ENCODE measurements at places on chromosomes 6 and 20. TPM values are rescaled to one million over a fixed set of nuclear protein-coding genes. Genes with fewer than 3 reads are reported as not detected.

DNA sequence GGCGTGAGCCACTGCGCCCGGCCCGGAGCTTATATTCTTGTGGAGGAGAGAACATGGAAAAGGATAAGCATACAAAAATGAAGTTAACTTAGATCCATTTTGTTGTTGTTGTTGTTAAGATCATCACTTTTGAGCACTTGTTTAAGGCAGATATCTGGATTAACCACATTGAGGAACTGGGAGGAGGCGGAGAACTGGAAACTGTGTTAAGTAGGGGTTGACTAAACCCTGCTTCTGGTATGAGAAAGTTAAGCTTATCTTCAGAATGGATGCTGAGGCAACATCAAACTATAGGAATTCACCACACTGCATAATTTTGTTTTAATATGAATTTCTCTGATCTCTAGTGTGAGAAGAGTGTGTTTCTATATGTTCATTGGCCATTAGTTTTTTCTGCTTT lies 57.6 kb downstream of the GCNT2 start:
- DNase-seq = no peak
- H3K4me1 ChIP-seq = peaks cover 13% of the 10 kb centered on the region
- H3K27me3 ChIP-seq = no peaks in the 10 kb centered on the region
- H3K4me3 ChIP-seq = no peak overlapping the region

DNA sequence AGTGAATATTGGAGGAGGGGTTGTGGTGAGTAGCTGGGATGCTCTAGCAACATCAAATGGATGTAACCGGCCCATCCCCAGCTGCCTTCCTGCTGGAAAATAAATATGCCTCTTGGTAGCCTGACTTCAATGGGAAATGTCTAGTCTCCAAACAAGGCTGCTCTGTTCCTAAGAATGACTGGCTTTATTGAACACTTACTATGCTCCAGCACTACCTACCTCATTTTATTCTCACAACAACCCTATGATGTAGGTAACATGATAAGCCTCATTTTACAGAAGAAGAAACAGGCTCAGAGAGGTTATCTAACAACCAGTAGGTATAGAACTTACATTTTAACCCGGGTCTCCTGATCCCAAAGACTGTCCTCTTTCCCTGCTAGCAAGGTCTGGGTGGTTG lies 93.6 kb downstream of the FYN start:
- H3K36me3 ChIP-seq = peaks cover 45% of the 10 kb centered on the region
- DNase-seq = no peak
- H3K4me3 ChIP-seq = no peak overlapping the region
- no peak overlapping the region for H3K27ac ChIP-seq
- H3K4me1 ChIP-seq = peaks cover 91% of the 10 kb centered on the region

DNA sequence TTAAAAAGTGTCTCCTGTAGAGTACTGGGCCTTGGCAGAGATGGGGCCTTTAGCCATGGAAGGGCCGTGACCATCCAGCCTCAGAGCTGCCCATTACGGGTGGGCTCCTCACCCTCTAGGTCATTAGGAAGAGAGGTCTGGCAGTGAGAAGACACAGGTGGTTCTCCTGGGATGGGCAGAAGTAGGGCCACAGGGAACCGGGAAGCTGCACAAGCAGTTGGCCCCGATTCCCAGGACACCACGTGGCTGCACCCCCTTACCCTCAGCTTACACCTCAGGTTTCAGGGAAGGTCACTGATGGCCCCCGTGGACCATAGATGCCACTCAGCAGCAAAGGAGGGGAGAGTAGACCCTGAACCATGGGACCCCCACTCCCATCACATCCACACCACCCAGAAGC lies 1.6 kb downstream of the RAET1G start:
- H3K27ac ChIP-seq = no peak overlapping the region
- no peaks in the 10 kb centered on the region for H3K36me3 ChIP-seq
- H3K4me1 ChIP-seq = peaks cover 21% of the 10 kb centered on the region
- peaks cover 54% of the 10 kb centered on the region for H3K27me3 ChIP-seq

- no peak overlapping the region for H3K4me3 ChIP-seq
- H3K4me1 ChIP-seq = no peaks in the 10 kb centered on the region
- H3K27me3 ChIP-seq = peaks cover 7% of the 10 kb centered on the region
- no peak for DNase-seq
- no peak overlapping the region for H3K27ac ChIP-seq
These were observed 195.7 kb downstream of the LMBRD1 start for GRCh38 chr6:69601132-69601531.

GRCh38 chr20:56429502-56429901 lies 17.4 kb downstream of the CASS4 start:
- H3K4me1 ChIP-seq = peaks cover 34% of the 10 kb centered on the region
- no peaks in the 10 kb centered on the region for H3K27me3 ChIP-seq
- peaks cover 28% of the 10 kb centered on the region for H3K36me3 ChIP-seq
- DNase-seq = no peak
- peak overlapping the region; percentile 89 for H3K27ac ChIP-seq
- H3K4me3 ChIP-seq = peak overlapping the region; percentile 40

DNA sequence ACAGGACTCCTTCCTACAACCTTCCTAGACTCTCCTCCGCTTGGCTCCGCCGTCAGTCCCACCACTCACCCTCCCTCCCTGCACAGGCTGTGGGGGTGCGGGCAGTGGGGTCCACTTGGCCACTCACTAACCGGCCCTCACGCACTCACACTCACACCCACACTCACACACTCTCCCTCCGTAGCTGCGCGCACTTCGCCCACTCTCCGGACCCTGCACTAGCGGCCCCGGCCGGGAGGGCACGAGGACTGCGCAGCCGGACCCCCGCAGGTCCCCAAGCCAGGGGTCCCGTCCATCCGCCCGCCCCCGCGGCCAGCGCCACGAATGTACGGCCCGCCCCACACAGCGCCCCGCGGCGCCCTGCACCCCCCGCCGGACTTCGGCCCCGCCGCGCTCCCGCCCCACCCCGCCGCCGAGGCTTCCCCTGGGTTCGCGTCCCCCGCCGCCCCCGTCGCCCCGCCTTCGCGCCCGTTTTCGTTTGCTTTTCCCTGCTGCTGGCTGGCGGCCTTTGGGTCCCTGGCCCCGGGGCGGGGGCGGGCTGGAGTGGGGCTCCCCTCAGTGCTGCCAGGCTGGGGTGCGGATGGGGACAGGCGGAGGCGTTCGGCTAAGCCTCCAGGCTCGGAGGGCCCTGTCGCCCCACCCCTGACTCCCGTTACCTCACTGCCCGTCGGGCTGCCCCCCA lies 23.0 kb upstream of the SLC22A7 start:
- peaks cover 13% of the 10 kb centered on the region for H3K4me1 ChIP-seq
- no peaks in the 10 kb centered on the region for H3K36me3 ChIP-seq
- H3K27ac ChIP-seq = no peak overlapping the region
- DNase-seq = peak; percentile 23
- peaks cover 65% of the 10 kb centered on the region for H3K27me3 ChIP-seq

- DNase-seq = peak; percentile 19
- no peak overlapping the region for H3K4me3 ChIP-seq
- peaks cover 24% of the 10 kb centered on the region for H3K27me3 ChIP-seq
- no peaks in the 10 kb centered on the region for H3K4me1 ChIP-seq
- H3K27ac ChIP-seq = no peak overlapping the region
- no peaks in the 10 kb centered on the region for H3K36me3 ChIP-seq
These were observed 28.1 kb upstream of the MTCL3 start for GRCh38 chr6:127547215-127547614.

DNA sequence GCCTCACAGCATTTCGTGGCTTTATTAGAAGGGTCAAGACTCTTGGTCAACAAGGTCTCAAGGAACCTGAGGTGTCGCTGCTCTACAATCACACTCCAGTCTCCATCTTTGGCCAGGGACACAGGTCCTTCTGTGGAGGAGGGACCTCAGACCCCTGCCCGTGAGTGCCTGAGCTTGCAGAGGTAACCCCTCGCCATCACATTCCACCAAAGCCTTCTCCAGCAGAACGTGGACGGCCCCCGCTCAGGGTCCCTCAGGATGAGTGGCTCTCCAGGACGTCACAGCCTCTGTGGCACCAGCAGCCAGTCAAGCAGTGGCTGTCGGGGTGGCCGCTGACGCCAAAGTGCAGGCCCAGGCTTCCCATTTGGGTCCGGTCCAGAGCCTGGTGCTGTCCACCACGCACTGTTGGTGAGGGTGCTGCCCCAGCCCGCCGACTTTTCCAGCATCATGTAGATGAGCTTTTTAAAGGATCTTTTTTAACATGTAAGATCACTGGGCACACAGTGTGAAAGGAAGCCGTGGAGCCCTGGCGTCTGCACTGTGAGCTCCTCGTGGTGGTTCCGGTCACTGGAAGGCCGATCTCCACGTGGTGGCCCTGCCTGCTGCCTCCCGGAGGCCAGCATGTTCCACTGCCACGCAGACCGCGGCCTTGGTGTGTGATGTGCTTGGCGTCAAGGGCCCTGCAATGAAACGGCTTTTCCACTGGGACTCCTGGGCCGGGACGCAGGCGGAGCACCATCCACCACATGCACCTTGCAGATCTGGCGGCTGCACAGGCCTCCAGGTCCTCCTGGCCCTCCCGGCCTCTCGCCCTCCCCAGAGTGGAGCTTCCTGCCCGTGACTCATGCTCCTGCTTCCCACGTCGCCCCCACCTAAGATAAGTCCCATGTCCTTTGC lies 8.3 kb upstream of the KIF25 start:
- no peaks in the 10 kb centered on the region for H3K27me3 ChIP-seq
- H3K36me3 ChIP-seq = no peaks in the 10 kb centered on the region
- H3K27ac ChIP-seq = no peak overlapping the region

DNA sequence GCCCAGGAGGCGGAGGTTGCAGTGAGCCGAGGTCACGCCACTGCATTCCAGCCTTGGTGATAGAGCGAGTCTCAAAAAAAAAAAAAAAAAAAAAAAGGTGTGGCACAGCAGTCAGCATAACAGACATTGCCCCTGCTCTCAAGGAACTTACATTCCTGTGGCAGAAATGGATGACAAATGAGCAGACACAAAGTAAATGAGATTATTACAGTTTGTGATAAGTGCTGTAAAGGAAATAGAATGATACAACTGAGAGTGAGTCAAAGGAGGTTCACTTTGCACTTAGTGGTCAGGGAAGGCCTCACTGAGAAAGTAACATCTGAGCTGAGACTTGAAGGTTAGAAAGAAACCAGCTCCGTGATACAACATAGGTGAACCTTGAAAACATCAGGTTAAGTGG lies 36.4 kb downstream of the CEP250 start:
- DNase-seq = no peak
- H3K4me3 ChIP-seq = peak overlapping the region; percentile 100
- H3K27ac ChIP-seq = peak overlapping the region; percentile 100
- H3K36me3 ChIP-seq = peaks cover 66% of the 10 kb centered on the region

- no peaks in the 10 kb centered on the region for H3K4me1 ChIP-seq
- no peaks in the 10 kb centered on the region for H3K36me3 ChIP-seq
- no peak overlapping the region for H3K27ac ChIP-seq
These were observed 864.2 kb downstream of the KIF16B start for GRCh38 chr20:15708984-15709598.

CD109 gene
- 10.8 TPM for total RNA-seq

WFDC10B gene
- total RNA-seq = not detected

SEMG1 gene
- not detected for total RNA-seq
